ENCODE measurements at places on chromosomes 7 and 10.

DNA sequence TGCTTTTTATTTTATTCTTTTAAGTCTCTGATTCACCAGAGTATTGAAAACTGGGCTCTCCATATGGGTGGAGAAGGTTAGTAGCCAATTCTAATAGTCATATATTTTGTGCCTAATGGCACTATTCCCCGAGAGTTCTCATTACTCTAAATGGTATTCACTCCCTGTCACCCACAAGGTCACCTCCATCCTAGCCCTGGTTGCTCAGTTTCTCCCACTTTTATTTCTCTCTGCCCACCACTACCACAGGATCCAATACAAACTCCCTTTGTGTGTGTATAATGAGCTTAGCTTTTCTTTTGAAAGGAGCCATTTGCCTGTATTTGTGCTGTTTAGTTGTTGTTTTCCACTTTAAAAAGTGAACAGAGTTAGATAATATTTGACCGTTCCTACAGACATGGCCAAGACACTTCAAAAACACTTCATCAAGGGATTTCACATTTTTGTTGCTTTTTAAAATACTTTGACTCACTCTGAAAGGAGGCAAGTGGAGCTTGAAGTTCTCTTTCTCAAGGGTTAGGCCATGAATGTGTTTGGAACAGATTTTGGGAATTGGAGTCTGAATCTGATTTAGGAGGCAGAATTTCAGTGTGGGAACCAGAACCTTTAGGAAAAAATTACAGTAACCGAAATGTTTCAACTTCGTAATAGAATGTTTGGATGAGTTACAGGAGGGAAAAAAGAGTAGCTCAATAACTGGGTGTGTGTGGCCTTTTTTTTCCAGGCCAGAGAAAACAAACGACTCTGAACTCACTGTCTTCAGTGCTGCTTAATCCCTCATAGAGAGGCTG is 321.3 kb downstream of the BICC1 start:
- DNase-seq = no peak

DNA sequence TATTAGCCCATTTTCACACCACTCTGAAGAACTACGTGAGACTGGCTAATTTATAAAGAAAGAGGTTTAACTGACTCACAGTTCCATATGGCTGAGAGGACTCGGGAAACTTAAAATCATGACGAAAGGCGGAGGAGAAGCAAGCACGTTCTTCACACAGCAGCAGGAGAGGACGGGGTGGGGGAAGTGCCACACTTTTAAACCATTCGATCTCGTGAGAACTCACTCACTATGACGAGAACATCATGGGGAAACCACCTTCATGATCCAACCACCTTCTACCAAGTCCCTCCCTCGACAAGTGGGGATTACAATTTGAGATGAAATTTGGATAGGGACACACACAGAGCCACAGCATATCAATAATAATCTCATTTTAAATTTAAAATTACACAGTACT is 80.2 kb downstream of the VWDE start:
- no peak for DNase-seq

- no peak for DNase-seq
Measured at GRCh38 chr7:75559976-75560365, 67.9 kb downstream of the SPDYE5 start.

GRCh38 chr7:75888464-75889222 is 9.8 kb downstream of the RHBDD2 start:
- no peak for DNase-seq

- no peak for DNase-seq
Measured at GRCh38 chr7:31067491-31067890, 15.4 kb downstream of the ADCYAP1R1 start.

GRCh38 chr10:96878057-96878456 is 46.0 kb downstream of the LCOR start:
- DNase-seq = no peak

- DNase-seq = no peak
Measured at GRCh38 chr7:12638851-12639456, 48.5 kb upstream of the ARL4A start.

DNA sequence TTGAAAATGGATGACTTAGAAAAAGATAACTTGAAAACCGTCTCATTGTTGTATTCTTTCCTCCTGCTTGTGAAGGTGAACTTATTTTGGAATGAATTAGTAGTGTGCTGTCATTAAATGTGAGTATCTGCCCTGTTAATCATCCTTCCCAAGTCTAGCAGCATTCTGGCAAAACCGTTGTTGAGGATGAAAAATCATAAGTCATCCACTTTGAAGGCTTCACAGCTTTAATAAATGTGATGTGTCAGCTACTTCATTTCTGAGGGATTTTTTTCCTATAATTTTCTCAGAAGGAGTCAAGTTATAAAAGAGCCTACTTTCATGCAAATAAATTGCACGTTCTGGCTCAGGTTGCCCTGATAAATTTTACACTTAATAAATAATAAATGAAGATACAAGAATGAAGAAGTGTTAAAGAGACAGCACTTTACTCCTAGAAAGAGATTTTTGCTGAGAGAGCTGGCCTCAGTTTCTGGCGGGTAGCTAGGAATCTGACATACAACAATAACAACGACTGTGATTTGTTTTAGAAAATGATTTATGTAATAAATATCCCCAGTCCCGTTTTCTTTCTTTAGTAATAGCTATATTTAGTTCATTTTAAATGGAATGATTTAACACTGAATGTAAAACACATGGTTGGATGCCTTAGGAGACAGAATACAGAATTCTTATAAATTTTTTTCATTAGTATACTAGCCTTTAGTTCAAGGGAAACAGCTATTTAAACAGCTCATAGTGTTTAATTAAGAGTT is 516.5 kb upstream of the KLF6 start:
- no peak for DNase-seq

- DNase-seq = no peak
Measured at GRCh38 chr7:76204147-76204546, 2.5 kb downstream of the SRRM3 start.

GRCh38 chr10:30057421-30057841 is 2.0 kb downstream of the JCAD start:
- DNase-seq = no peak

DNA sequence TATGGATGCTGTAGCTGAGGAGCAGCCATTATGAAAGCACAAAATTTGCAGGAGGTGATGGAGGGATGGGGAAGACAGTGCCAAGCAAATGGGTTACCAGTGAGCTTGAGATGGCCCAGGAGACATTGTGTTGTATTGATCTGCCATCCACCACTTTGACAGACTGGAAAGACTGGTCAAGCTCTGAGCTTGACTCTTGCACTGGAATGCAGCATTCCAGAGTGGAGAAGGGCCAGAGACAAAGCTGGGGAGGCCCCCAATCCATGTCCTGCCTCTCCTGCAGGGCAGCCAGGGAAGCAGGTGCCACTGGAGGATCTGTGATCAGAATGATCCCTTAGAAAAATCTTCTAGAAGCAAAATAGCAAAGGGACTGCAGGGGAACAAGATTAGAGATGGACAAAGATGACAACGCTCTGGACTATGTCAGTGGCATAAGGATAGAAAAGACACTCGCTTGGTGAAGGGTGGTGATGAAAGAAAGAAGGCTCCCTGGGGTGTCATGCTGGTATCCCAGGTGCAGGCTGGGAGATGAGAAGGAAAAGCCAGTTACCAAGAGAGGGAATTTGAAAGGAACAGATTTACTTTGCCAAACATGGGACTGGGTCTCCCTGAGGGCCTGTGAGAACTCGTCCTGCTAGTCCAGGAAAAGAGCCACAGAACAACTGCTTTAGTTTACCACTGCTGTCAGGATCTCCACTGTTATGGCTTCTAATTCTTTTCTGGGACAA is 5.0 kb downstream of the GSDME start:
- no peak for DNase-seq

DNA sequence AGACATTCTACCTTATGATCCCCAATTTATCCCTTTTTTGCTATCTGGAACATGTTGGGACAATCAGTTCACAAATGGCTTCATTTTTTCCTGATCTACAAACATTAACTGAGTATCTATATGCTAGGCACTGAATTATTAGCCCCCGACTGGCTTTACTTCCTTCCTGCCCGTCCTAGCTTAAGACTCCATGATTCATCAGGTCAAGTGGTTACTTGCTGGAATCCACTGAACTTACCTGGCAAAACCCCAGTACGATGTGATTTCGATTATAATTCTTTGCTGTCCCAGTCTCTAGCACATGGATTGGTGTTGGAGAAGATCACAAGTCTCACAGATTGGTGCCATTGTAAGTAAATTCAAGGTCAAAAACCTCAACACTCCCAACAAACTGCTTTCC is 77.1 kb downstream of the ORC5 start:
- no peak for DNase-seq

DNA sequence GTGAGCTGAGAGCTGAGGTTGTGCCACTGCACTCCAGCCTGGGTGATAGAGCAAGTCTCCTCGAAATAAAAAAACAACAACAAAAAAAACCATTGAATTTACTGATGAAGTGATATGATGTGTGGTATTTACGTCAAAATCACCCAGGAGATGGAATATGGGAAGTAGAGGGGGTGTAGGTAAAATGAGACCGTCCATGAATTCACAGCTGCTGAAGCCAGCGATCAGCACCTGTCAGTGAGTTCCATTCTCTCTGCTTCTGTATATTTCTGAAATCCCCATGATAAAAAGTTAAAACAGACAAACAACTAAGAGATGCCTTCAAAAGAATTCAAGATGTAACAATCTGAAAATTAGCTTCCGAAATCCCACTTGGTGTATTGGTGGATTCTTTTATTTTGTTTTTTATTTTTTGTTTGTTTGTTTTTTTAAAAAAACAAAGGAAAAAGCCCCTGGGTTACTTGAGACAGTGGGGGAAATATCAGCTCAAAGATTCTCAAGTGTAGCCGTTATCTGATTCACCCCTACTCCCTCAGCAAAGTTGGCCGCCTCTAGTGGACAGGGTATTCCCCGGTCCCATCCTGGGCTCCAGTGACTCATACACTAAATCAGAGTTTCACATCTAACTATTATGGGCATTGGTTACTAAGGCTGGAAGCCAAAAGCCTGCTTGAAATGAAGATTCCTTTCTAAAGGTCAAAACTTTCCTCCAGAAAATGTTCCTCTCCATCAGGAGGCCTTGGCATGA is 76.4 kb downstream of the MAP3K8 start:
- DNase-seq = no peak

DNA sequence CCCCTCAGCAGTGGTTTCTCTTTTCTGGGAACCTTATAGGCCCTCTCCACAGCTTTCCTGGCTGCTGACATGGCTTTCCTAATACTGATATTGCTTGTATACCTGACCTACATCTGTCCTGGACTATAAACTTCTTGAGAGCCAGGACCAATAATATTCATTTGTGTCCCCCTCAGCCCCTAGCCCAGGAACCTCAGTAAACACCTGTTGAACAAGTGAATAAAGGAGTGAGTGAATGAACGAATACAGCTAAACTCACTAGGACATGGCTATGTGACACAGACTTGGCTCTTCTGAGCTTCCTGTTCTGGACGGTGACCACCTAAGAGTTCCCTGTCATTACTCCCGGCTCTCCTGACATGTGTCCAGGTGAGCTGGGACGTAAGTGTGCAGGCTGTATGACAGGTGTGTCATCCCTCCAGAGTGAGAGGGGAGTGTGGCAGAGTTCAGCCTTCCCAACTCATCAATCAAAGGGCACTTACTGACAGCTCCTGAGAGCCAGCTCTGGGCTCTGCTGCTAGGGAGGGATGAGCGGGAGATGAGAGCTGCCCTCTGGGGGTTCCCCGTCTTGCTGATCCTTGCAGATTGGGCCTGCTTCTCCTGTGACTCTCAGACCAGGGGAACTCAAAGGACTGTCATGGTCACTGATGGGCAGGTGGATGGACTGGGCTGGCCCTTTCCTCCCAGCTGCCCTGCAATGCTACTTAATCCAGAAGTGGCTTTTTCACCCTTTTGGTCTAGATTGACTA is 84.5 kb downstream of the HIF1AN start:
- DNase-seq = no peak

GRCh38 chr7:47154791-47155190 is 427.1 kb downstream of the TNS3 start:
- DNase-seq = no peak

DNA sequence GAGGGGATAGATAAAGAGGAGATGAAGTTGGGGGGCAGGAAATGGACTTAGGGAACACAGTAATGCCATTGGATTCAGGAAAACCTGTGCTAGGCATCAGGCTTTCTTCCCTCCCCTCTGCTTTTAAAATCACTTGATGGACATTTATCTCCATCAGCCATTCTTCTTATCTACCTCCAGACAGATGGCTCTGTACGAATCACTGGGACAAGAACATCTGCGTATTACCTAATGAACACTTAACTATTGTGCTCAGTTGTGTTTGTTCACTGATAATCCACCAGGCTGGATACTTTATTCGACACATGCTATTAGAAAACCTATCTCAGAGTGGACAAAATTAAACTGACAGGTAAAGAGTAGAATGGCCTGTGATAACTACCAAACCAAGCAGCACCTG is 40.0 kb downstream of the TNKS2 start:
- DNase-seq = no peak

DNA sequence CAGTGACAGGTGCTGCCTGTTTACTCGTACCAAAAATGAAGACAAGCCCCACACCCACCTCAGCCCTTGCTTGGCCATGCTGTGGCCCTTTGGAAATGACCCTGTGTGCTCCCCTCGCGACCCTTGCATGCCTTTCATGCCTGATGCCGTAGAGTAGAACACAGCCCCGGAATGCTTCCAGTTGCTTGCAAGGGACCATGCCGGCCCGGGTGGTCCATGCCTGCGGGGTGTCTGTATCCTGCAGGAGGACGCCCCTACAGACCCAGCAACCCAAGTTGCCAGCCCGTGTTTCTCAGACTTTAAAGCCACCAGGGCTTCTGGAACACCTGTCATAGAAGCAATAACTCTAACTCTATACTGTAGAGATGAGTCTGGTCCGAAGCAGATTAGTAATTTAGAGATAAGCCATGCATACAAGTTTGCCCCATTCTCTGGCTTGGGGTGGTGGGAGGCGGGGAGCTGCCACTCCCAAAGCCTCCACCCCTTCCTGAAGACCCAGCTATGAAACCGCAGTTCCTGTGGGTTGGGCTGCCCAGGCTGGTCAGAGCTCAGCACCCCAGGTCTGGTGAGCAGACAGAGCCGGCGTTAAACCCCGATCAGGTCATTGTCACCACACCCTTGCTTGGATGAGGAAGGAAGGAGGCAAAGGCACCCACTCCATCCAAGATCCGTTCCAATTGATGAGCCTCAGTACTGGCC is 143.5 kb downstream of the ADCY1 start:
- DNase-seq = no peak

DNA sequence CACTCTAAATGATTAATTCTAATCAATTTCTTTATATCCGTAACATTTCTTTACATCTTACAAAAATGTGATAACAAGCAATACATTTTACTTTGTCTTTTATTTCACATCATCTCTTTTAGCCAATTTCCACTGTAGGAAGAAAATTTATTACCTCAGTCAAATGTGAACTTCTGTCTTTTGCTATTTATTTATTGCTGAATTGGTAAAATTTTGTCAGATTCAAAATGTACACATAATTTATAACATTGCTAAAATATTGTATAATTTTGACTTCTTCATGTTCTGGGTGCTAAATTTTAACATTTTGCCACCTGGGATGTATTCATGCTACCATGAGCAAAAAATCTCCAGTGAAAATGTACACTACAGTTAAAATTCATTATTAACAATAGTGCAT is 158.0 kb downstream of the HGF start:
- no peak for DNase-seq

Data from brain pericyte (primary cell).